ENCODE measurements at places on chromosomes 4 and X.

DNA sequence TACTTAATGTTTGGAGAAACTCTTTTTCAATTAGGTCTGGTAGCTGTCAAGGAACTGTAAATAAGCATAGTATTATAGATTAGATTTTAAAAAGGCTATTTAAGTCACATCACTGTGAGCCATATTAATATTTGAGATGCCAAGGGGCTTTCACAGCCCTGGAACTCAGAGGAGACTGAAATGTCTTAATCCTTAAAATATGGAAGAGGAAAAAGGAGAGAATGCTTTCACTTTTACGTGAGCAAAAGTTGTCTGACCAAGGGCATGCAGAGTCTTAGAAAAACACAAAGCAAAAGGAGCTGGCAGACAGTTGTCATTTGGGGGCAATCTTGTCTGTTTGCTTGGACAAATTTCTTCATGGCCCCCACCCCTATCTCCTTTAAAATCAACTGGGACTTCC is 253.2 kb upstream of the IGFBP7 start:
- no peak for DNase-seq

DNA sequence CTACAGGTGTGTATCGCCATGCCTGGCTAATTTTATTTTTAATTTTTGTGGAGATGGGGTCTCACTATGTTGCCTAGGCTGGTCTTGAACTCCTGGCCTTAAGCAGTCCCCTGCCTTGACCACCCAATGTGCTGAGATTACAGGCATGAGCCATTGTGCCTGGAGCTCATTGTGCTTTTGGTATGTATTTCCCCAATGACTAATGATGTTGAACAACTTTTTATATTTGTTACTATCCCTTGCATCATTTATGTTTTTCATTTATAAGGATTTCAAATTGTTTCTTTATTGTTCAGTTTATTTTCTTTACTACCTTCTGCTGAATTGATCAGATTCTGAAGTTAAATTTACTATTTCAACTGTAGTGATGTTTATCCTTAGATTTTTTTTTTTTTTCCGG is 199.7 kb downstream of the CEP135 start:
- no peak for DNase-seq

DNA sequence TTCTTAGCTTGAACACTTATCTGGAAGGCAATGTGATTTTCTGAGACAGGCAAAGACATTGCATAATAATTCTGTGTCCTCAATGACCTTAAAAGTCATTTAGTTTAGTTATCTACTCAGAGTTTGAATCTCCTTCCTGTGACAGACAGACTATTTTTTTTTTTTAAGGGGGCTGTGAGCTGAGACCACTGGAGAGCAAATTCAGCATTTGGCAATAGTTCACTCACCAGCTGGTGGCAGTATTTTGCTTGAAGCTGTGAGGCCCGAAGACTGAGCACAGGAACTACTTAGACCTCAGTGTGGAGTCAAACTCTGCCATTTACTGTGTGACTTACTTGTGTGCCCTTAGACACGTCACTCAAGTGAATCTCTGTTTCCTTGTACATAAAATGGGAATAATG is 22.9 kb upstream of the CPE start:
- DNase-seq: no peak

DNA sequence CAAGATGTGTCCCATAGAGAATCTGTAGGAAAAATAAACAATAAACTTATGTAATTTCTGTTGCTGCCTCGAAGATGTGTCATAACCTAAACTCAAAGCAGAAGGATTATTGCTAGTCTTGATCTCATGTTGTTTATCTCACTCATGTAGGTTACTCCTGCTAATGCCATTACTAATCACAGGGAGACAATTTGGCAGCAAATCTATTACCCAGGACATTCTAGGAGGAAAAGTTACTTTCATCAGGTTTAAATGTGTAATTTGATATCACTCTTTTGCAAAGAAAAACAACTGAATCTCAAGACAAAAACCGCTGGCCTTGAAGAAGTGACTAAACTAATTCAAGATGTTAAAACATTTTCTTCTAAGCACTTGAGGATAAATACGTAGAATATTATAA is 34.0 kb downstream of the LDOC1 start:
- no peak for DNase-seq

GRCh38 chr4:138053641-138054301 is 188.4 kb downstream of the SLC7A11 start:
- DNase-seq: no peak

DNA sequence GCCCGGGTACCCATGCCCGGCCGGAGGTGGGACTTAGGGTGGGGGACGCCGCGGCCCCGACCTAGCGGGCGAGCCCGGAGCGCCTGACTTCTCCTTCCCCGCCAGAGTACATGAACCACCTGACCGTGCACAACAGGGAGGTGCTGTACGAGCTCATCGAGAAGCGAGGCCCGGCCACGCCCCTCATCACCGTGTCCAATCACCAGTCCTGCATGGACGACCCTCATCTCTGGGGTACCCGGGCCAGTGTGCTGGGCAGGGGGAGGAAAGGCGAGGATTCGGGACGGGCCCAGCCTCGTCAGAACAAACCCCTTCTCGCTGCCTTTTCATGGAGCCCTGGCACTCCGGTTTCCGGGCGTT is 622 bp downstream of the TAFAZZIN start:
- no peak for DNase-seq
